OCI-M1 (cell line): ENCODE measurements at places on chromosomes 3 and 15.
A peak's percentile ranks its signal among the peaks of the same experiment; 100 is the strongest.

GRCh38 chr3:185153171-185153771, 411 bp upstream of the C3orf70 start:
- no peak for DNase-seq

DNA sequence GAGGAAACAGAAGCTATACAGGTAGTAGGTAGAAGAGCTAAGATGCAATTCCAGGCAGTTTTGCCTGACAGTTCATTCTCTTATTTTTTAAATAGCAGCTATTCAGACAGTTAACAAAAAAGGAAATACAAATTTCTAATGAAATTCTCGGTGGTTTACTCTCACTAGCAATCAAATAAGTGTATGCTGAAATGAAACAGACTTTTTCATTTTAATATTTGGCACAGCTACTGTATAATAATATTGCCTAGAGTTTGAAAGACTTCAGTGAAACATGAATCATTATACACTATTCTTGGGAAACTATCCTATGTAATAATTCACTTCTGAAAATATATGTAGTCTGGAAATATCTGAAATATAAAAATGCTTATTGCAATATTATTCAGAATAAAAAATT, 463.2 kb upstream of the AGTR1 start:
- no peak for DNase-seq

DNA sequence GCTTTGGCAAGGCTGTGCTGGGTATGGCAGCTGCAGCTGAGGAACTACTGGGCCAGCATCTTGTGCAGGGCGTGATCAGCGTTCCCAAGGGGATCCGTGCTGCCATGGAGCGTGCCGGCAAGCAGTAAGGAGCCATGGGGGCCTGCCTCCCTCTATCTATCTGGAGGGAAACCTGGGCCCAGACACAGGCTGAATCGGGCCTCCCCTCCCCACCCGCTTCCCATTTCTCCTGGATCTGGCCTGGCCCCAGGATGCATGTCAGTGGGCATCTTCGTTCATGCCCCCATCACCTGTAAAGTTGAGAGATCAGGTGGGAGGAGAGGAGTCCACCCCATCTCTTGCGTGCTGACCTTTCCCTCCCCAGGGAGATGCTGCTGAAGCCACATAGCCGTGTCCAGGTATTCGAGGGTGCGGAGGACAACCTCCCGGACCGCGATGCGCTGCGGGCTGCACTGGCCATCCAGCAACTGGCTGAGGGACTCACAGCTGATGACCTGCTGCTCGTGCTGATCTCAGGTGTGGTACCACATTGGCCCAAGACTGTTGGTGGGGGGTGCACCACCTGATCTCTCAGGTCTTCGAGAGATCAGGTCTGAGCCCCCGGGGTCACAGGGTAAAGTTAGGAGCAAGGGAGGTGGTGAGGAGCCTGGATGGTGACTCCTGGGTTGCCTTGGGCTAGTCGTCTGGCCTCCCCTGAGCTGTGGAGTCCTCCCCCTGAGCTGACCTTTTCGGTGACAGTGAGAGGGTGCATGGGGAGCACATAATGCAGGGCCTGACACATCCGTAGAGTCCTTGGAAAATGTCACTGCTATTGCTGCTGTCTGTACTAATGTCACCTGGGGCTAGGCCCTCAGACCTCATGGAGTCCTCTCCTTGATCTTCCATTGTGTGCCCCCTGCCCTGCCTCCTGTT, 3.2 kb downstream of the GLYCTK start:
- DNase-seq = no peak

DNA sequence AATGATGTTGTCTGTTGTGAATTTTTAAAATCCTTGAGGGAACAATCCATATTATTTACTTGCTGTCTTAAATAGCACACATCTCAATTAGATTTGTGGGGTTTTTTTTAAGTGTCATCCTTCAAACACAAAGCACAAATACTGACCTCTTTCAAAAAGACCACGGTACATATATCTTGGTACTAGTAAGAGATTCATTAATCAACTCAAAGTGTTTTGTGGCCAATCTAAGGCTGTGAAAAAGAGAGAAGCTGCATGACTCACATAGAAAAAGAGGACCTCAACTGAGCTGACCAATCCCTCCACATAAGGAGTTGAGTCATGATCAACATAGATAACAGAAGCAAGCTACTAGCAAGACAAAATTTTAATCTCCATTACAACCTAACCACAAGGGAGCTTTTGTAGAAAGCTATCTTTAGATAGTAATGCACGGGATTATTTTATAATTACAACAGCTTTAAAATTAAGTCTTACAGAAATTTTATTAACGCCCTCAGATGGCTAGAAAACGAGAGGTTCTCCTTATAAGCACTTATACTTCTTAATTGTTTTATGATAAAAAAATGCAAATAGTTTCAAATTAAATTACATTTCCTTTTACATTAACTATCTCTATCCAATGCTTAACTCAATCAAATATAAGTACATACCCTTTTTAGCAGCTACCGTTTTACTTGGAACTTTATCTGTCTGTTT, 60.5 kb downstream of the TOP2B start:
- peak; percentile 94 for DNase-seq

DNA sequence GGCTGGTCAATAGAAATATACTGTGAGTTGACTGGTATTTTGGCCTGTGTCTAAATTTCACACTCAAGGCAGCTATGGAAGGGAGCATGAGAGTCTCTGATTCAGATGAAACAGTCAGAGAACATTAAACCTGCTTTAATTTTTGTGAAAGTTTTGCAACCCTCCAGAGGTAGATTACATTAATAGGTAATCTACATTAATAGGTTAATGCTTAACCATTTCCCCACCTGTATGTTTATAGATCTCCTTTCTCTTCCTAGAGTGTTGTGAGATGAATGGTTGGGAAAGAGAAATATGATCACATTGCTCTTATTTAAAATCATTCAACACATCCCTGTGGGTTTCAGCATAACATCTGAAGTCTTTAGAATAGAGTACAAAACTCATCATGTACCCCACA, 586.9 kb upstream of the DPPA4 start:
- DNase-seq = no peak

- no peak for DNase-seq
Measured at GRCh38 chr3:47747558-47747957, 34.1 kb downstream of the SMARCC1 start.

GRCh38 chr3:53531749-53532148, 37.3 kb downstream of the CACNA1D start:
- DNase-seq = no peak

- DNase-seq = peak; percentile 77
Measured at GRCh38 chr3:9793161-9793781, 389 bp downstream of the ARPC4 start.

GRCh38 chr3:150447084-150447483, 39.0 kb downstream of the TSC22D2 start:
- DNase-seq = no peak

DNA sequence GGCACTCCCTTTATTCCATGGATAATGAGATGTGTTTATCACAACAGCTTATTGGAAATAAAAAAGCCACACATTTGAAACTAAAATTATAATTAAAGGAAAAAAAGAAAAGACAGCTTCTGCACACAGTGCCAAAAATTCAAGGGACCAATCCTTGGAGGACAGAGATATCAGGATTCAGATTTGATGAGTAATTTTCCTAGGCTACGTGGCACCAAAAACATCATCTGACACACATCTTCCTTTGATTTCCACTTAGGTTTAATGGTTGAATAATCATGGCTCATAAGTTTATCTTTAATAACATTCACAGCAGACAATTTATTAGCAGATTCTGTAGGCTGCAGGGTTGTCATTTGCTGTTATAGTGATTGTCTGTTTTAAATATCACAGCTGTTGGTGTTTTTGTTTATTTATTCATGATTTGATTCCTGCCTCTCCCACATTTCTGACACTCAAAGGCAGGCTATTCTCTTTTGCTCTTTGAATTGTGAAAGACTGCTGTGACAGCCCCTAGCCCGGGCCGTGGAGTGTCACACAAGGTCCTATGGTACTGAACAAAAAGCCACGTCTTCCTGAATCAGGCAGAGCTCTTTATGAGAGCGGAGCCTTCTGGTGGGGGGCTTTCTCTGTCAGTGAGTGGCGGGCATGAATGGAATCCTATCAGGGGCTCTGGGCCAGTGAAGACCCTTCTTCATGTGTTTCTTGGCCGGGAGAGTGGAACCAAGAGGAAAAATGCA, 708.5 kb downstream of the SQOR start:
- no peak for DNase-seq

- no peak for DNase-seq
Measured at GRCh38 chr3:184022323-184022722, 4.6 kb upstream of the ABCC5 start.
